NCI-H2081 (cell line): ENCODE measurements at places on chromosomes 12 and 14.

DNA sequence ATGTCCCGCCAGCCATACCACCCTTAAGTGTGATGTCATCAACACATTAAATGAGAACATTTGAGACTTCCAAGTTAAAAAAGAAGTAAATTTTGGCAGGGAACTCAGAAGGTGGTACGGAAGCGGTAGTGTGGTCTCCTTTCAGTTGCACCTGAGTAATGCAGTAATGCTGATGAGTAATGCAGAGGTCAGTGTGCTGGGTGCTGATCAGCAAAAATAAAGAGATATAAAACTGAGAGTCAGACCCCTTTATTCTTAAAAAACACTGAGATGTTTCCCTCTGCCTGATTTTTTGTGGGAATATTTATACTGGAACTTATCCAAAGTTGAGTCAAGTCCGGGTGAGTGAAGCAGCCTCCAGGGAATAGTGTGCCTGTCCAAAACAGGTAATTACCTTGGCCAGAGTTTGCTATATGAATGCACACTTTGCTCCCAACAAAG, 370.6 kb upstream of the PRICKLE1 start:
- peak; percentile 25 for DNase-seq

DNA sequence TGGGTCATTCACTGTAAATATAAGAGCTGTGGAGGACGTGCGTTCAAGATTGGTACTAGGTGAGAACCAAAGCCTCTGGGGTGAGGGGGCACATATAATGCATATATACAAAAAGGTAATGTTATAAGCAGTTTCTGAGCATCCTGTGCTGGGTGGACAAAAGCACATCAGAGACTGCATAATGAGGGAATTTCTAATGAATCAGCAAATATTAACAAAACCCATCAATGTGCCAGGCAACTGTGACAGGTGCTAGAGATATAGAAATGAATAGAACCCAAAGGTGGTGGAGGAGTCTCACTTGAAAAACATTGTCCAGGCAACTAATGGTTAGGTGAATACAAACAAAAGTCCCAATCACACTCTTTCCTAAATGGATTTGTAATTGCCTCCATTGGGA, 74.7 kb downstream of the GPR65 start:
- peak; percentile 79 for DNase-seq

- DNase-seq, result peak; percentile 19
Observed at GRCh38 chr12:40635141-40635731, 57.0 kb upstream of the CNTN1 start.

DNA sequence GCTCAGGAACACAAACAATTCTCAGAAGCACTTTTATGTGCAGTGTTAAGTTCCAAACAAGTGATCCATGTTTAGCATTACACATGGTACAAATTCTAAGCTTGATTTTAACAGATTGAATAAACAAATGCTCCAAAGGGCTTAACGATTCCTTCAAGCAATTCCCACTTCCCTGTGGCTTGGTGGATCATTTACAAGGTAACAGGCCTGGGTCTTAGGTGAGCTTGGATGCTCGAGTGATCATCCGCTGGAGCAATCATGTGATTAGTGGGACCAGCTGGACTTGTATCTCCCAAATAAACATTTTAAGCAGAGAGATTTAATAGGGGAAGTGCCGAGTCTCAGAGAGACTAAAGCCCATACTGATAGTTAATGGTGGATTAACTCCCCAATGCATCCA, 70.7 kb downstream of the CALM1 start:
- DNase-seq, result no peak

- no peak for DNase-seq
Observed at GRCh38 chr14:99247101-99247729, 24.8 kb downstream of the BCL11B start.

- DNase-seq, result peak; percentile 74
Observed at GRCh38 chr12:25386831-25387731, 136.4 kb upstream of the KRAS start.

DNA sequence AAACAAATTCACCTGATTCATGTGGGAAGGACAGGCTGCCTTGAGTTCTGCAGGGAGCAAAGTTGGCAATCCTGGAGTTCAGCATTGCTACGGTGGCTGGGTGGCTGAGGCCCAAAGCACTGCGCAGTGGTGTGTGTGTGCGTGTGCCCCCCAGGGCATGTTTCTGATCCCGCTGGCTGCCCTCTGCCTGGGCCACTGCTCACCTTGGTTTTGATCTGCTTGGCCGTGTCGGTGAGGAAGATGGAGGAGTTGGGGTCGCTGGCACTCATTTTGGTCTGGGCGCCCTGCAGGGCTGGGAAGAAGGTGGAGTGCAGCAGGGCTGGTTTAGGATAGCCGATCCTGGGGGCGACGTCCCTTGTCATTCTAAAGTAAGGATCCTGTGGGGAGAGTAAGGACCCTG, 19.1 kb downstream of the SLC25A47 start:
- no peak for DNase-seq

DNA sequence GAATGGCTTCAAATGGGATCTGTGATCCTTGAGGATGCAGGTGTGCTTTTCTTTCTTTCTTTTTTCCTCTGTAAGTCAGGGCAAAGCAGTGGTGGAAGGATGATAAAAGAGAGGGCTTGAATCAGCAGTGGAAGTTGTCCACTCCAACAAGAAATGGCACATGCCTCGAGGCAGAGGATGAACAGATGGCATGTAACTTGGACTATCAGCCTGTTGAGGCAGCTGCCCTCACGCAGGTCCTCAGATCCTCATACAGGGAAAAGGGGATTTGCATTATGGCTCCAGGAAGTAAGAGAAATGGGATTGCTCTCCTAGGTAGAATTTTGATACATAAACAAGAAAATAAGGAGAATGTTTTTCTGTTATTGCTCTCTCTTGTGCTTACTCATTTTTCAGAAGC, 368.0 kb downstream of the FUT8 start:
- DNase-seq, result no peak

DNA sequence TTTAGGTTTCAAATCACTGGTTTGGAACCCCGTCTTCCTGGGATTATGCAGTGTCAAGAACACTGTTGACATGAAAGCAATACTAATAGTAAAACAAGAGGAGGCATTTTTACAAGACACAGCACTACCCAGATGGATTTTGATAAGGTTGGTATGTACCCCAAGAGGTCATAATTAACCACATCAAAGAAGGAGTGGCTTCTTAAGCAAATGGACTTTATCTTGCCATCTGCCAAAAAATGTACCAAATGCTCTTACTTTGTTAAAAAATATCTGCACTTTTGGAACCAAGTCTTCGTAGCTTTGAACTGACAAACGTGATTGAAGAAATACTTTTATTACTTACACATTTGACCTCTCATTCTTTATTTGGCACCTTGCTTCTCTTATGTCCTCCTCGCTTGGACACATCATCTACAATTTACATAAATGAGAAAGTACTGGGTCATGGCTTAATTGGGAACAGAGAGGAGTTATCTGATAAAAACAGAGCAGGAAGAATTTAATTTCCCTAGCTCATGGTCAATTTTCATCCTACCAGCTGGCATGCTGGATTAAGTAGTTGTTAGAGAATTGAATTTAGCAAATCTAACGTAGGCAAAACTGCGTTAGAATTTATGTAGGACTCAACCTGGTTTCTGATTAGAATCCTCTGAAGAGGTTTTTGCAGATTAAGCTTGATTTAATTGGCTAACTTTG, 54.5 kb upstream of the PRICKLE1 start:
- DNase-seq, result no peak

DNA sequence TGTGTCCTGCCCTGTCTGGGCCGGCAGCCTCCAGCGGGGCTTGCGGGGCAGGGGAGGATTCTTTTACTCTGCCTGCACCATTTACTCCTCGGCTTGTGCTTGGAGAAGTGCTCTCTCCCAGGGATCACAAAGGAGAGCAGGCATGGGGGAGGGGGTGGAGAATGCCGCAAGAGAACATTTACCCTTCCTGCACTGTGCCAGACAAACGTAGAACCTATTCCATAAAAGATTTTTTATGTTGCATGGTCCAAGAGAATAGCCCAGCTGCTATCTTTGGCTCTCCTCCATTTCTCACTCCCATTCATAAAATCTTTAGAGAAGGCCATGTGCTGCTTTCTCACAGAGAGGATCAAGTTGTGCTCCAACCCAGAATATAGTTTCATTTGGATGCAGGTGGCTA, 159.4 kb downstream of the SPTSSA start:
- peak; percentile 23 for DNase-seq

GRCh38 chr14:23939607-23940326, 13.8 kb upstream of the DHRS4 start:
- no peak for DNase-seq

DNA sequence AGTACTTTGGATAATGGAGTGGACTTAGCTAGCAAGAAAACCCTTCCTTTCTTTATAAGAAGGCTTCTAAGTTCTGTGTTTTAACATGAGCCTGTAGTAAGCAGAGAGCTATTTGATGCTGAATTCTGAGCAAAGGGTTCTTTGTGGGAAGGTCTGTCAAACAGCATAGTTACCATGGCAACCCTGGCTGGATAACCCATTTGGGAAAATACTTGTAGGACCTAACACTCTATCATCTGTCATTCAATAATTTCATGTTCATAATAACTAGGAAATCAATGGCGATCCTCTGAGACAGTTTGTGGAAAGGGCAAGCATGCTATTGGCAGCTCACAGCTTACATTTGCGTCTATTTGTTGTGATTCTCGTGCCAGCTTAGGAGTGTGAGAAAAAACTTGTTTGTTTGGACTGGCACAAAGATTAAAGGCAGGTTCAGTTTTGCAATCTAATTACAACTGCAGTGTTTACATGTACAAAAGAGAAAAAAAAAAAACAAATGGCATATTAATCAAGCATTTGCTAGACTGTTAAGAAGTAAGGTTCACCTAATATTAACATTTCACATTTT, 219.2 kb downstream of the PDZRN4 start:
- no peak for DNase-seq

GRCh38 chr12:120939523-120939922, 35.4 kb upstream of the SPPL3 start:
- DNase-seq, result no peak

- DNase-seq, result no peak
Observed at GRCh38 chr14:28756884-28757570, 9.6 kb upstream of the FOXG1 start.

- DNase-seq, result no peak
Observed at GRCh38 chr12:116919706-116920485, 9.1 kb downstream of the FBXW8 start.

DNA sequence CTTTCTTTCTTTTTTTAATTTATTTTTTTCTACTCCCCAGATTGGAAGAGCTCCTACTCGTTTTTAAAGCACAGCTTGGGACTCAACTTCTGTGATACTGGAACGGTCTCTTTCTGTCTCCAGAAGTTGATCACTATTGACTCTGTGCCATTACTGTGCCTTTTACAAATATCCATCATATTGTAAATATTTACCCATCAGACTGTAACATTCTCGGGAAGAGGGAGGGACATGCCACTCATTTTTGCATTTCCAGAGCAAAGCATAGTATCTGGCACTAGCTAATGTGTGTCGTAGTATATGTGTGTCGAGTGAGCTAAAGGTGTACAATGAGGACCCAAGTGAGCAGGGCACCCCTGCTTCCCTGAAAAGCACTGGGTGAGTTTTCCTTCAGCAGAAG, 24.0 kb upstream of the GSG1 start:
- DNase-seq, result no peak

- no peak for DNase-seq
Observed at GRCh38 chr12:16062611-16063010, 151.5 kb downstream of the DERA start.

- no peak for DNase-seq
Observed at GRCh38 chr12:12859690-12860089, 31.7 kb upstream of the GPRC5A start.

GRCh38 chr12:98741556-98742265, 96.6 kb downstream of the APAF1 start:
- DNase-seq, result no peak

DNA sequence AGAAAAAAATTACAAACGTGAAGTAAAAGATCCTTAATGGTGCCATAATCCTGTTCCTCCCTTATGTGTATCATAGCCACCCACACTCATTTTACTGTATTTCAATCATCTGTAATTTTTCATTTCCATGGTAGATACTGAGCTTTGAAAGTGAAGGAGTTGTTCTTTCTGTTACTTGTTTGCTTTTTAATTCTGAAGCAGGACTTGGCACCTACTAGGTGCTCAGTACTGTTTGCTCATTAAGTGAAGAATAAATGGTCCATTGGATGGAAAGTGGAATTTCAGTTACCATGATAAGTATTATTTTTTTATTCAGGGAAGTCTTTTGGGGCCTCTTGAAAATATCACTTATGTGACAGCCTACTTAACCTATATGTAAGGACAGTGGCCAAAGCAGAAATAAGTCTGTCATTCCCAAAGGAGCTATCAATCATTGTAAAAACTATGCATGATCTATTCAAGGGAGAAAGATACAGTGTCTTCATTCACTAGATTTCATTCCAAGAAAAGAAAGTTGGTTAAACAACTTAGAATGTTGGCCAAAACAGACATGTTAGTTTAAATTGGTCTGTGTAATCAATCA, 1244.4 kb upstream of the SEL1L start:
- DNase-seq, result no peak

- DNase-seq, result no peak
Observed at GRCh38 chr12:117114784-117115183, 15.6 kb upstream of the TESC start.

DNA sequence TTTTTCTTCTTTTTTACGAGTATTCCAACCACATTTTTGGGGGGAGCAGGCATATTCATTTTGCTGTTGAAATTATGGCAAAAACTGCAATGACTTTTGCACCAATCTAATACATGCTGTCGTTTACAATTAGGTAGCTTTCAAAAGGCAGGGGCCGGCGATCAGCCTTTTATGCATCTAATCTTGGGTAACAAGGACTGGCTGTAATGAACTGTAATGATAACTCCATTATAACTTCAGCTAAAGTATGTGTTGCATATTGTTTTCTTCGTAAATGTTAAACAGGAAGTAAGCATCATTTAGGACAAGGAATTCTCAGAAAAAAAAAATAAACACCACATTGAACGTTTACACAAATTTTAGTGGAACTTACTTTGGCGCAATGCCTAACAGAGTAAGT, 30.3 kb upstream of the KLRF1 start:
- no peak for DNase-seq

DNA sequence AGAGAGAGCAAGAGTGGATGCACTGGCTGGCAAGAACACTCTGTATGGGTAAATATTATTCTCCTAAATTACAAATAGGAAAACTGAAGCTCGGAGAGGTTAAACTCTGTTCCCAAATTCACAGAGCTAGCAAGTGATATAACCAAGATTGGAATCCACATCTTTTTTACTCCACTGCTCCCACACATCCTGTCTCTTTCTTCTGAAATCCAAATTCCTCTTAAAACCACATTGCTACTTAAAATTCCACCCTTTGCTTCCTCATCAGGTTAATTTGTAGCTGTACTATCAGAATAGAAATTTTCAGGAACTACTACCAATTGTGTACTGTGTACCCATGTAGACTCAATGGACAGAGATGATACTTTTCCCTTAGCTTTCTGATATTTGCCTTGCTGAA, 74.4 kb downstream of the ARMH4 start:
- no peak for DNase-seq

GRCh38 chr12:19236656-19237055, 107.1 kb downstream of the PLEKHA5 start:
- DNase-seq, result no peak

DNA sequence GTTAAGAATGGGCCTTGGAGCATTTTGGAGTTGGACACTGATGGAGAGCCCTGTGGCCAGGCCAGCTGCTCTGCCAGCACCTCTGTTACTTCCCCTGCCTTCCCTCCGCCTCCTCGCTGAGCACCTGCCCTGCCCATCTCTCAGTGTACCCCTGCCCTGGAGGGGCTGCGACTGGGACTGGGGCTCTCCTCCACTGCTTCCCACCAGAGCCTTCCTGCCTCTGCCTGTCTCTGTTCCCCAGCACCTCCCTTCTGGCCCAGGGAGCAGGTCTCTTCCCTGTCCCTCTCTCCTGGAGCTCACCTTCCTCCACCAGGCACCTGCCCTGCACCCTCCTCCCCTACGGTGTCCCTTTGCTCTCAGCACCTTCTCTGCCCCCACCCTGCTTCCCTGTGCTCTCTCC, 62.1 kb downstream of the WDR20 start:
- DNase-seq, result no peak
